CD4-positive, alpha-beta T cell treated with Interleukin-10 for 1 hour (primary cell): ENCODE measurements at places on chromosomes 12 and 14.

DNA sequence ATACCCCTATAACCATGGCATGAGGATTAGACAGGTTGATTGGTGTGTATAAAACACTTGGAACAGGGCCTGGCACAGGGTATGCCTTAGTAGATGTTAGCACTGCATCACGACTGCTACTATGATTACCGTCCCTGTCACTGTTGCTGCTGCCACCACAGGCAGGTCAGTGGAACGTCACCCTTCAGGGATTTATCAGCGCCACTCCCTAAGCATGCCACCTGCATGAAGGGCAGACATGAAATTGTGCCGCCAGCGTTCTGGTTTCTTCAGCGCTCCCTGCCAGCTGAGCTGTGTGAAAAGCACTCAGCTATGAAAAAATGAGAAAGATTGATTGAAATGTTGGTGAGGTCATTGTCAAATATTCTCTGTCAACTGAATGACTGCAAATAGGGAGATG, 477.0 kb downstream of the DPF3 start:
- DNase-seq: no peak

GRCh38 chr12:101230547-101230946, 20.5 kb upstream of the SLC5A8 start:
- DNase-seq: no peak

- DNase-seq: no peak
Measured at GRCh38 chr14:72471346-72471745, 422.6 kb downstream of the DPF3 start.

- peak; percentile 24 for DNase-seq
Measured at GRCh38 chr12:14953752-14954151, 7.6 kb downstream of the ARHGDIB start.

- DNase-seq: no peak
Measured at GRCh38 chr14:76126076-76126475, 25.6 kb upstream of the GPATCH2L start.

- DNase-seq: no peak
Measured at GRCh38 chr14:73634011-73634833, 10.6 kb upstream of the DNAL1 start.

DNA sequence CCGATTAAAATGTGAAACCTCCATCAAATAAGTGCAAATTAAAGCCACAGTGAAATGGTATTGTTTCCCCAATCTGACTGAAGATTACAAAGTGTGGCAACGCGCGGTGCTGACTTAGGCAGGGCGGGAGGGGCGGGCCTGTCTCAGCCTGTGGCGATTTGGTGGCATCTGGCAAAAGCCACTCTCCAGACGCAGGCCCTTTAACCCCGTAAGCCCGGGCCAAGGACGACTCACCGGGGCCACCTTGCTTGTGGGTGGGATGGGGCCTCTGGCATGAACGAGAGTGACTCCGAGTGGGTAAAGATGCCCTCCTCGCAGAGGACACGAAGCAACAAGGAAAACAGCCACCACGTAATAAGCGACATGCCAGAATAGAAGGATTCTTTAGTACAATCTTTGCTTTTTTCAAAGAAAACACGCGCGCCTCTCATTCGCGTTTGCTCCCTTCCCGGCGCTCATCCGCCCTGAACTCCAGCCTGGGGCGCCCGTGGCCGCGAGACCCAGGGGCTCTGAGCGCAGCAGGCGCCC, 815 bp downstream of the DEGS2 start:
- DNase-seq: no peak

- no peak for DNase-seq
Measured at GRCh38 chr12:112239881-112240280, 114.5 kb downstream of the TRAFD1 start.

DNA sequence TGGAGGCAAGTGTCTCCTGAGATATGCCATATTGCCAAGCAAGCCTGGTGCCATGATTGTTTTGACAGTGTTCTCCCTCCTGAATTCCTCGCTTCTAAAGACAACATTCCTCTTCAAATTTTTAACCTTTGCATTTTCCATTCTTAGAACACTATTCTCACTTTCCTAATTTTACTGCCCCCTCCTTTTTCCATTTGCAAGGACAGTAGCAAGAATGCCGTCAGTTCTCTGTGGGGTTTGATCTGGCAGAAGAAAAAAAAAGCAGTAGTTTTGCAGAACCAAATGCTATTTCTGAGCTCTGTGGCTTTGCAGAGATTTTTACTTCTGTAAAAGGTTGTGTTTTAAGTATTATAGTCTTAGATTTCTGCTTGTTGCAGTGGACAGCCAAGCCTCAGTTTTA, 295.2 kb downstream of the NUAK1 start:
- no peak for DNase-seq

DNA sequence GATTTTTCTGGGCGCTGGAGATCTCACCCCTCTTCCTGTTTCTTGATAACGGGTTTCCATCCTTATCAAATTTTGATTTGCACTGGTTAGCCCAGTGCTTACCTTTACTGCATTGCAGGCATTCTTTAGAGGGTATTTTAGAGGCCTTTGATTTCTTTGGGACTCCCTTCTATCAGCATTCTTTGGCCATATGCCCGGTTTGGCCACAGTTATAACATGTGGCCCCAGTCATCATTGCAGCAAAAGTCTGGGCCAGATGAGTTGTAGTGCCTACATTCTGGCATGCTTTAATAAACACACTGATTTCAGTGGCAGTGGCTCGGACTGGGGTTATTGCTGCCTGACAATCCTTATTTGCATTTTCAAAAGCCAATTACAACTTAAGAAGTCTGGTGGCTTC, 82.3 kb downstream of the KCNMB4 start:
- no peak for DNase-seq

GRCh38 chr14:53192052-53192760, 39.1 kb upstream of the DDHD1 start:
- no peak for DNase-seq

GRCh38 chr14:69666112-69666511, 54.7 kb downstream of the SUSD6 start:
- DNase-seq: no peak

DNA sequence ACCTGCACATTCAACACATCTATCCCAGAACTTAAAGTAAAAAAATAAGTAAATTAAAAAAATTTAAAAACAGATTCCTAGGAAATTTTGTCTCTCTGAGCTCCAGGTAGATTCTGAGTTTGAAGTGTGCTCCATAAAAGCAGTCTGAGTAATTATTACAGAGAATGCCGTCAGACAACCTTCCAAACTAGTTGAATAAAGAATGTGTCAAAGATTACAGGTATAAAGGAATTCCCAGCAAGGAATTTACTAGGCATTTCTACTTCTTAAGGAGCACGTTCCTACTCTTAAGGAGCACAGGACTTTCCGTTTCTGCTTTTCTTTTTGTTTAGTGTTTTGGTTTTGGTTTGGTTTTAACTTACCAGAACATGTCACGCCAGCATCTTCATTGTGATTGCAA, 7.1 kb downstream of the CD163 start:
- no peak for DNase-seq

DNA sequence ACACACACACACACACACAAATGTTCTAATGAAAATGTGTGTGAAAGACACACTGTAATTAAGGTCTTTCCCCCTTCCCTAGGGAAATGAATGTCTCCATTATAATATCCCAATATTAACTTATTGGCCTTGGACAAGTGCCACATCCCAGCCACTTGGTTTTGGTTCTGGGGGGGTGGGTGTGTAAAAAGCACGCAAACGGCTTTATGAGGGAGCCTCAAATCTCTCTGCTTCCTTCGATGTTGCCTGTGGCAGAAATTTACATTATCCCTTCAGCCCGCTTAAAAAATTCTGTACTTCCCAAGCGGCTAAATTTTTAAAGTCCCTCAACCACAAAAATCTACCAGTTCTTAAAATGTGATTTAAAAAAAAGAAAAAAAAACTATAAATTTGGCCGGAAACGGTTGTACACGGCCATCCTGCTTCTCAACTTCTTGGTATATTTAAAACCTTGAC, 432 bp downstream of the C14orf93 start:
- no peak for DNase-seq

DNA sequence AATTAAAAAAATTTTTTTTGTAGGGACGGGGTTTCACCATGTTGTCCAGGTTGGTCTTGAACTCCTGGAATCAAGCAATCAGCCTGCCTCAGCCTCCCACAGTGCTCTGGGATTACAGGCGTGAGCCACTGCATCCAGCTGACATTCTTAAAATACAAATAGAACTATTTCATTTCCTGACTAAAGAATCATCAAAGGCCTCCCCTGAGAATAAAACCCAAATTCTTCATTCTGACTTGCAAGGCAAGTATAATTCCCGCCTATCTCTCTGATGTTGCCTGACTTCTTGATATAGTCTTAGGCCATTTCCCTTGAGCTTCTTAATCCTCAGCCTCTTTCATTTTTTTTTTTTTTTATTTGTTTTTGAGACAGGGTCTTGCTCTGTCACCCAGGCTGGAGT, 4.4 kb upstream of the BICD1 start:
- DNase-seq: no peak

- no peak for DNase-seq
Measured at GRCh38 chr12:4307593-4308333, 13.2 kb upstream of the TIGAR start.

DNA sequence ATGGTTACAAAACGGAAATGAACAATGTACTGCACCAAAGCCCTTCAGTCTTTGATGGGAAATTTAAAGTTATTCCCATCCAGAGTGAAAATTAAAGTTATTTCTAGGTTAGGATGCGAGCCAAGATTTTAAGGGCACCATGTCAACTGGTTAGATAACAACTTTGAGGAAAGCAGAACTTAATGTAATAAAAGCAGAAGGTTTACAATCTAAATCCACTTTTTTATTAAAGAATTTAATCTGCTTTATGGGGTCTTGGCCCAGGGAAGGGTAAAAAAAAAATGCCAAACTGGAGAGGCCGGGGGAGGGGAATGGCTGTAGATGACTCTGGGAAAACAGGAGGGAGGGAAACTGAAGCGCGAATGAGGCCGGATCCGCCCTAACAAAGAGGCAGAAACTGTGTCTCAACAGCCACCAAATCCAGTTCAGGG, 108.2 kb upstream of the ATF7IP start:
- no peak for DNase-seq

DNA sequence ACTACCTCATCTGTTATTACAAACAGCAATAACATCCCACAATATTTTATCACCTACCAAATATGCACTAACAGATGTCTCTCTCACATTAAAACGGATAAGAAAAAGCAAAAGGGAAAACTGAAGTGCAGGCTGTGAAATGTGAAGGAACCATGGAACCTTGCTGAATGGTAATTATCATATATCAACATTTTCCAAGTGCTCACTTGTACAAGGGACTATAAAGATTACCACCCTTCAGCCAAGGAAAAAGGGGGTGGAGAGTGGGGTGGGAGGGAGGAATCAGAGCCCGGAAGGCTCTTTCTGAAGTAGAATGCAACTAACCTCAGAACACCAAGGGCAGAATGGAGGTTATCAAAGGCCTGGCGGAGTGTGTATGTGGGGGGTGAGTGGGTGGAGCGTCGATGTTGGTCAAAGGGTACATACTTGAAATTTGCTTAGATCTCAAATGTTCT, 1.2 kb downstream of the SNX6 start:
- peak; percentile 60 for DNase-seq

- DNase-seq: no peak
Measured at GRCh38 chr12:49198431-49199155, 9.7 kb upstream of the TUBA1A start.

DNA sequence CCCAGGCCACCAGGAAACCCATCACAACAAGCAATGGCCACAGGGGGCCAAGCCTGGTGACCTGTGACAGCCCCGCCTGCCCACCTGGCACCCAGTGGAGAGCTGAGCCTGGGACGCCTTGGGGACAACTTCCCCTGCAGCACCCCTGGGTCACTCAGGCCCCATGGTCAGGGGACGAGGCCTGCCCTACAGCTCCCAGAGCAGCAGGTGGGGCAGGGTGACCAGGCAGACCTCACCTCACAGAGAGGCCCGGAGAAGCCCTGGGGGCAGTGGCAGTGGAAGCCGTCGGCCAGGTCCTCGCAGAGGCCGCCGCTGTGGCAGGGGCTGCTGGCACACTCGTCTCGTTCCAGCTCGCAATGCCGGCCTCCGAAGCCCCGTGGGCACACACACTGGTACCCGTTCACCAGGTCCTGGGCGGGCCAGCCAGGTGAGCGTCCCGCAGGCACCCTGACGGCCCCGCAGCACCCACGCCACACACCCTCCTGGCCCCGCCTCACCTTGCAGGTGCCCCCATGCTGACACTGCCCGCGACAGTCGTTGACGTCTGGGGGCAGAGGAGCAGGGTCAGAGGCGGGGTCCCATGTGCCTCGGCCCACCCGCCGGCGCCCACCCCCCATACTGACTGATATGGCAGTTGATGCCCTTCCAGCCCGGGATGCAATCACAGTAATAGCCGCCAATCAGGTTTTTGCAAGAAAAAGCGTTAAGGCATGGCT, 18.1 kb downstream of the JAG2 start:
- no peak for DNase-seq

- DNase-seq: no peak
Measured at GRCh38 chr14:100696590-100696989, 30.1 kb upstream of the DLK1 start.

GRCh38 chr14:22375321-22375930, 213.6 kb downstream of the DAD1 start:
- peak; percentile 22 for DNase-seq

DNA sequence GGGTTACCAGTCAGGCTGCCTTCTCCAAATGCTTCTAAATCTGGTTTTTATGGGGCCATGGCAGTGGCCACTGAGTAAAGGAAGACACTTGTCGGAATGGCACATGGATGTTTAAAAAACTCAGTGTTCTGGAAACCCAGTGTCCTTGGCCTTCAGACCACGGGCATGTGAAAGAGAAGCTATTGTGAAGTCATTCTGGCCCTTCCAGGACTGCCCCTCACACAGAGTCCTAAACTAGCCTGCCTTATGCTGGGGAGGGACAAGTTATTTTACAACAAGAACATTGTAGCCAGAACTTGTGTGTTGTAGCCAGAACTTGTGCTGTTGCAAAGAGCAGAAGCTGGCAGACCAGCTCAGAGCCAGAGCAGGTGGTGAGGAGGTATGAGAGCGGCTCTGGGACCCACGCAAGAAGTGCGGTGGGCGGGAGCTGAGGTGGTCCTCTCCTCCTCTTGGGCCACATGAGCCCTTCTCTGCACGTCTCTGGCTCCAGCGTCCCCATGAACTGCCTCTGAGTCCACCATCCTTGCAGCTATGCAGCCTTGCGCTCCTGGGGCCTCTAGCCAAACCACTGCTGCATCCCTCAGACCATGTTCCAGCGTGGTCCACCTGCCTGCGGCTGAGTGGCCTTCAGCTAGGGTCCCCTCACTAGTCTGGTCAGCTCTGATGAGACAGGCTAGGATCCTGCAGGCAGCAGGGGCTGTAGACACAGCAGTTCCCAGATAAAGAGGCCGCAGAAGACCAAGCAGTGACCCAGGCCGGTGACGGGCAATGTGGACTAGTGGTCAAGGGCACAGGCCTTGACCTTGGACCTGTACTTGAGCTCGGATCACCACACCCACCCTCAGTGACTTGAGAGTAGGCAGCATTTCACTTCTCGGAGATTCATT, 32.5 kb downstream of the MMAB start:
- DNase-seq: no peak
